ENCODE measurements at places on chromosomes 1 and 21. TPM values are rescaled to one million over a fixed set of nuclear protein-coding genes. Genes with fewer than 3 reads are reported as not detected.

GSTM1 gene
- total RNA-seq, result not detected

RGS5 gene
- 175 TPM for total RNA-seq

S100A1 gene
- 250 TPM for total RNA-seq

AQP10 gene
- not detected for total RNA-seq

TAS1R1 gene
- total RNA-seq, result 0.78 TPM

BEST4 gene
- 0.70 TPM for total RNA-seq

GJC2 gene
- 21.6 TPM for total RNA-seq

MRAP gene
- total RNA-seq, result 0.82 TPM

PERM1 gene
- not detected for total RNA-seq

GUCA2A gene
- not detected for total RNA-seq

FBXO28 gene
- total RNA-seq, result 41.3 TPM

CHI3L1 gene
- 57.5 TPM for total RNA-seq

ATAD3A gene
- 15.6 TPM for total RNA-seq

KCNK2 gene
- total RNA-seq, result 9.1 TPM

IL19 gene
- total RNA-seq, result not detected

TMEM82 gene
- total RNA-seq, result not detected

SLC26A9 gene
- total RNA-seq, result 1.0 TPM

IVL gene
- not detected for total RNA-seq

GPR37L1 gene
- 64.9 TPM for total RNA-seq

GJA8 gene
- not detected for total RNA-seq

AADACL4 gene
- total RNA-seq, result not detected

INSRR gene
- 0.19 TPM for total RNA-seq

EXO1 gene
- 1.4 TPM for total RNA-seq

NTMT2 gene
- total RNA-seq, result not detected

DNAJC28 gene
- total RNA-seq, result 7.7 TPM
